ENCODE measurements at places on chromosomes 16 and 17. TPM values are rescaled to one million over a fixed set of nuclear protein-coding genes. Genes with fewer than 3 reads are reported as not detected.

- no peak for DNase-seq
- no peaks in the 10 kb centered on the region for H3K27me3 ChIP-seq
- no peaks in the 10 kb centered on the region for H3K36me3 ChIP-seq
- no peak overlapping the region for H3K27ac ChIP-seq
- no peak overlapping the region for H3K4me3 ChIP-seq
These were observed 277.4 kb upstream of the XYLT1 start for GRCh38 chr16:17748044-17748719.

DNA sequence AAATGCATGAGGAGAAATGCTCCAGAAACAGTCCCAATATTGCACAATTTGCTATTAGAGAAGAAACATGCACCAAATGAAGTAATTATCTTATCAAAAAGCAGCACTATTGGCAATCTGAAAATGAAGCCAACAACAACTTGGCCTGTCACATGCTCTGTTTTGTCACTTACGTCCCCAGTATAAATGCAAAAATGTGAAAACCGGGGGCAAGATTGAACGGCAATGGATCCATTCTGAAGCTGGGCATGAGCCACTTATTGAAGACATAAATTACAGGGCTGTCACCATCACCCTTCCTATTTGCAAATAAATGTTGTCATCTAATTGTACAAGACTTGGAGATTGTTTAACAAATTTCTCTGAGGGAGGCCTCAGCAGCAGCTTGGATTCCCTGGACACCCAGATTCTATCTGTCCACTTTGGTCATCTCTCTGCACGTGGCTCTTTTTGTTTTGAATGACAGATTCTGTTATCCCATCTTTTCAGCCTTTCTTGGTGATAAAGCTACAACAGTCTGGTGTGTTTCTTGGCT is 180.2 kb upstream of the CDH5 start:
- DNase-seq = no peak
- no peaks in the 10 kb centered on the region for H3K36me3 ChIP-seq
- H3K4me3 ChIP-seq = no peak overlapping the region
- peaks cover 12% of the 10 kb centered on the region for H3K4me1 ChIP-seq

GRCh38 chr17:78268951-78269905 is 37.8 kb downstream of the TMEM235 start:
- H3K27me3 ChIP-seq = no peaks in the 10 kb centered on the region
- no peak overlapping the region for H3K4me3 ChIP-seq
- H3K27ac ChIP-seq = peak overlapping the region; percentile 27
- H3K36me3 ChIP-seq = no peaks in the 10 kb centered on the region
- H3K4me1 ChIP-seq = peaks cover 18% of the 10 kb centered on the region

DNA sequence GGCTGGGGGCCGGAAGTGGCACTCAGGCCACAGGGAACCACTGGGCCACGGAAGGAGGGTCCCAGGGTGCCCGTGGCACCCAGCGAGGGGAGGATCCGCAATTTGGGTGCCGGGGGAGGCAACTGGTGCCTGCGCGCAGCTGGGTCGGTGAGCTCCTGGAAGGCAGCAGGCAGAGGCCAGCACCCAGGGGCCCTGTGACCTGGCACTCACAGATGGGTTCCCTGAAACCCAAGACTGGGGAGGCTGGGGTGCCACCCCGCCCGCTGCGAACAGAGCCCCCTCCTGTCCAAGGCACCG is 663 bp downstream of the SSTR5 start:
- H3K27me3 ChIP-seq = no peaks in the 10 kb centered on the region
- no peak overlapping the region for H3K27ac ChIP-seq
- no peaks in the 10 kb centered on the region for H3K36me3 ChIP-seq
- no peaks in the 10 kb centered on the region for H3K4me1 ChIP-seq
- no peak for DNase-seq

GRCh38 chr17:11242411-11242810 is 1.4 kb downstream of the SHISA6 start:
- no peak for DNase-seq
- H3K4me1 ChIP-seq = no peaks in the 10 kb centered on the region
- no peak overlapping the region for H3K4me3 ChIP-seq
- H3K27ac ChIP-seq = no peak overlapping the region
- H3K36me3 ChIP-seq = no peaks in the 10 kb centered on the region

DNA sequence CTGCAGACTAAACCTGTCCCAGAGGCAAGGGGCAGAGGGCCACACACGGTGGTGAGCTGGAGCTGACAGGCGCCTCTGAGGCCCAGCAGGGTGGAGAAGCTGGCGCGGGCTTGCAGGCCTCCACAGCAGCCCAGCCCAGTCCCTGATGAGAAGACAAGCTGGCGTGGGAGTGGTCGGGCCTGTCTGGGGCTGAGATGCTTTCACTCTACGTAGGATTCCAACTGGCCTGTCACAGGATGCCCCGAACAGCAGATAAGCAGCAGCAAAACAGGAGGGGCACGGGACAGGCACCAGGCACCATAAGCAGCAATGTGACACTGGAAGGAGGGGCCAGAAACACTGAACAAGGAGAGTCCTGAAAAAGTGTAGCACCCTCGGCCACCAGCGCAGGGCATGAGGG is 40.1 kb downstream of the PEMT start:
- no peak for DNase-seq
- H3K27ac ChIP-seq = no peak overlapping the region
- no peaks in the 10 kb centered on the region for H3K36me3 ChIP-seq
- H3K27me3 ChIP-seq = no peaks in the 10 kb centered on the region
- H3K4me1 ChIP-seq = no peaks in the 10 kb centered on the region

GRCh38 chr16:1858189-1858865 is 13.6 kb downstream of the MEIOB start:
- H3K36me3 ChIP-seq = no peaks in the 10 kb centered on the region
- H3K27me3 ChIP-seq = no peaks in the 10 kb centered on the region
- H3K4me1 ChIP-seq = no peaks in the 10 kb centered on the region

GRCh38 chr16:27245276-27246172 is 23.0 kb downstream of the NSMCE1 start:
- H3K27ac ChIP-seq = peak overlapping the region; percentile 29
- no peaks in the 10 kb centered on the region for H3K27me3 ChIP-seq
- H3K36me3 ChIP-seq = no peaks in the 10 kb centered on the region
- no peak overlapping the region for H3K4me3 ChIP-seq
- H3K4me1 ChIP-seq = peaks cover 30% of the 10 kb centered on the region

DNA sequence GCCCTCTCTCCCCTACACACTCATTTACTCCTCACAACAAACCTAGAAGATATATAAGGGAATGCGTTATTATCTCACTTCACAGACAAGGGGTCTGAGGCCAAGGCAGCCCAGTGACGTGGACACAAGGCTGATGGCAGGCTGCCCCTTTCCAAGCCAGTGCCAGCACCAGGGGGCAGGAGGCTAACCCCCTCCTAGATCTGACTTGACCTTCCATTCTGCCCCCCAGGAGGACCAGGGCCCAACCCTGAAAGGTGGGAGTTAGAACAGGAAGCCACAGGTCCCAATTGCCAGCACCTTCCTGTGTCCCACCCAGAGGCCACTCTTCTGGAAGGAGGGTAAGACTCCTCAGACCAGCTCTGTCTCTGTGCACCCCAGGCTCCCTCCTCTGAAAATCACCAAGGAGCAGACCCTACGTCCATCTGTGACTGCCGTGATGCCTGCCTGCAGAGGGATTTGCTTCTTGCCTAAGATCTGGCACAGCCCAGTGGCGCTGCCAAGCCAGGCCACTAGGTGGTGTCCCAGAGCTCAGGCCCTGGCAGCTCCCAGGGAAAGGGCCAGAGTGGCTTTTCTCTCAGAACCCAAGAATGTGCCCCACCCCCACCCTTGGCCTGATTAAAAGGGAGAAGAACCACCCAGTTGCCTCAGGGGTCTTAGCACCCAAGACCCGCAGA is 42.4 kb upstream of the MRPS23 start:
- peak; percentile 90 for DNase-seq
- no peak overlapping the region for H3K4me3 ChIP-seq
- H3K27me3 ChIP-seq = no peaks in the 10 kb centered on the region
- H3K4me1 ChIP-seq = peaks cover 50% of the 10 kb centered on the region

- no peak overlapping the region for H3K27ac ChIP-seq
- DNase-seq = no peak
- no peak overlapping the region for H3K4me3 ChIP-seq
- no peaks in the 10 kb centered on the region for H3K4me1 ChIP-seq
These were observed 22.1 kb downstream of the NT5M start for GRCh38 chr17:17325228-17325627.

DNA sequence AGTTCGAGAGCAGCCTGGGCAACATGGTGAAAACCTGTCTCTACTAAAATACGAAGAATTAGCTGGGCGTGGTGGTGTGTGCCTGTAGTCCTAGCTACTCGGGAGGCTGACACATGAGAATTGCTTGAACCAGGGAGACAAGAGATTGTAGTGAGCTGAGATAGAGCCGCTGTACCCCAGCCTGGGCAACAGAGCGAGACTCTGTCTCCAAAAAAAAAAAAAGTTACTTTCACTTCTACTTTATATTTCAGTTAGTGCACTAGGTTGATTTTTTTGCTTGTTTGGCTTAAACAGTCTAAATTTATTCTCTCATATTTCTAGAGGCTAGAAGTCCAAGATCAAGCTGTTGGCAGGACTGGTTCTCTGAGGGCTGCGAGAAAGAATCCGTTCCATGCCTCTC is 13.4 kb downstream of the CCDC102A start:
- no peak for DNase-seq
- H3K27ac ChIP-seq = no peak overlapping the region
- H3K4me3 ChIP-seq = no peak overlapping the region
- H3K27me3 ChIP-seq = no peaks in the 10 kb centered on the region
- H3K4me1 ChIP-seq = no peaks in the 10 kb centered on the region

DNA sequence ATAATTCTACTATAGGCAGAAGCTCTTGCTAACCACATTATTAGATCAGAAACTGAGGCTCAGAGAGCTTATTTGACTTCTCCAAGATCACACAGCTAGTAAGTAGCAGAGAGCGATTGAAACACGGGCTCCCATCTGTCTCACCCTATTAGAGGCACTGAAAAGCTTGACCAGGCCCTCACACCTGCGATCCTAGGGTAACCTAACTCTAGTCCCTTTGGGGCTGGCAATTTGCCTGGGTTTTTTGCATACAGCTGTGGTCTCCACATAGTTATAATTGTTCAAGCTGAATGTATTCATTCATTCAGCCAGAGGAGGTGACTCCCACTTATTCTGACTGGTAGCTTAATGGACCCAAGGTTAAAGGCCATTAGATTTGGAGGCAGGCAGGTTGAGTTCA is 121.2 kb downstream of the ANKFN1 start:
- DNase-seq = no peak
- H3K36me3 ChIP-seq = no peaks in the 10 kb centered on the region
- no peaks in the 10 kb centered on the region for H3K27me3 ChIP-seq
- no peaks in the 10 kb centered on the region for H3K4me1 ChIP-seq

- no peaks in the 10 kb centered on the region for H3K36me3 ChIP-seq
- DNase-seq = peak; percentile 92
- H3K27me3 ChIP-seq = no peaks in the 10 kb centered on the region
These were observed 18.4 kb upstream of the ZFP90 start for GRCh38 chr16:68520649-68521086.

DNA sequence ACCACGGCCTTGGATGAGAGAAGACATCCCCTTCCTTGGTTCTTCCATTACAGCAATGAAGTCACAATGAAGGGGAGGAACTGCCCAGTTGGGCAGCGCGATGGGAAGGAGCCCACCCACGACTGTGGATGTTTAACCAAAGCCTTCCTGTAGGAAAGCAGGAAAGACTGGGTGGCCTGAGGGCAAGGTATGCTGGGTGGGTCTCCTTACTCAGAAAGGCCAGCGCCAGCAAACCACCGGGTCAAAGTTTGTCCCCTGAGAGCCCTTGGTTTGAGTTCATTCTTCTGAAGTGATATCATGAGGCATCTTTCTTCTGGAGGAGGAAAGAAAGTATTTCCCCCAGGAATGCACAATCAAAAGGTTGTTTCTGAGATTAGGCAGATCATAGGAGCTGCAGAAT is 105.2 kb downstream of the C16orf95 start:
- DNase-seq = no peak
- H3K36me3 ChIP-seq = no peaks in the 10 kb centered on the region
- peaks cover 1% of the 10 kb centered on the region for H3K4me1 ChIP-seq
- H3K27ac ChIP-seq = no peak overlapping the region
- no peaks in the 10 kb centered on the region for H3K27me3 ChIP-seq

DNA sequence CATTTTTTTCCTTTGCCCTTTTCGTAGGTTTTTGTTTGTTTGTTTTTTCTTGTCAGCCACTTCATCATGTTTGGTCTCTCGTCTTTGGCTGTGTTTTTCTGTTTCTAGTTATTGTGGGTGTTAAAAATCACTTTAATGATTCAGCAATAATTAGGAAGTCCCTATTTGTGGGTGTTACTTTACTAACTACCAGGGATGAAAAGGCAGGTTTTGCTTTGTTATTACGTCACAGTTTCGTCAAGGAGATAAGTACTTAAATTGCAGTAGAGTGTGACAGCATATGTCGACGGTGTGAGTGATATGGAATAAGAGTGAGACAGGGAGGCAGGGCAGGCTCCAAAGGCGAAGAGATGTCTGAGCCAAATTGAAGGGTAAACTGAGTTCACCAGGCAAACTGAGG is 479.6 kb downstream of the WWOX start:
- no peaks in the 10 kb centered on the region for H3K36me3 ChIP-seq
- no peak overlapping the region for H3K4me3 ChIP-seq
- H3K27me3 ChIP-seq = no peaks in the 10 kb centered on the region
- no peak overlapping the region for H3K27ac ChIP-seq

GRCh38 chr16:817001-817906 is 16.7 kb upstream of the GNG13 start:
- H3K27ac ChIP-seq = no peak overlapping the region
- no peak overlapping the region for H3K4me3 ChIP-seq
- DNase-seq = no peak
- peaks cover 4% of the 10 kb centered on the region for H3K27me3 ChIP-seq
- peaks cover 3% of the 10 kb centered on the region for H3K4me1 ChIP-seq
- no peaks in the 10 kb centered on the region for H3K36me3 ChIP-seq

- no peak overlapping the region for H3K27ac ChIP-seq
- H3K4me3 ChIP-seq = no peak overlapping the region
- no peaks in the 10 kb centered on the region for H3K27me3 ChIP-seq
- DNase-seq = no peak
These were observed 2.4 kb upstream of the VAC14 start for GRCh38 chr16:70803319-70803718.

GRCh38 chr17:82314727-82315605 is 2.4 kb downstream of the CD7 start:
- no peak for DNase-seq
- H3K27me3 ChIP-seq = no peaks in the 10 kb centered on the region
- no peak overlapping the region for H3K4me3 ChIP-seq
- H3K27ac ChIP-seq = no peak overlapping the region

The LGALS9B gene
- polyA plus RNA-seq = not detected

The SOX9 gene
- polyA plus RNA-seq = 0.12 TPM

The KRT24 gene
- polyA plus RNA-seq = not detected

The CFAP97D1 gene
- polyA plus RNA-seq = not detected

The GLG1 gene
- 90.3 TPM for polyA plus RNA-seq

The ARL4D gene
- polyA plus RNA-seq = 17.5 TPM

The KRT13 gene
- 1.1 TPM for polyA plus RNA-seq

The RANGRF gene
- polyA plus RNA-seq = 30.1 TPM

The PRSS36 gene
- not detected for polyA plus RNA-seq

The USP10 gene
- 98.8 TPM for polyA plus RNA-seq

The FBXW10B gene
- 0.72 TPM for polyA plus RNA-seq

The OTOP3 gene
- polyA plus RNA-seq = not detected
